Activated CD4-positive, alpha-beta T cell treated with anti-CD3 and anti-CD28 coated beads, Interleukin-2, amount 10 ng/mL, durations not matched to agents 7 days and 5 days (primary cell): ENCODE measurements at places on chromosomes 11 and 22.

DNA sequence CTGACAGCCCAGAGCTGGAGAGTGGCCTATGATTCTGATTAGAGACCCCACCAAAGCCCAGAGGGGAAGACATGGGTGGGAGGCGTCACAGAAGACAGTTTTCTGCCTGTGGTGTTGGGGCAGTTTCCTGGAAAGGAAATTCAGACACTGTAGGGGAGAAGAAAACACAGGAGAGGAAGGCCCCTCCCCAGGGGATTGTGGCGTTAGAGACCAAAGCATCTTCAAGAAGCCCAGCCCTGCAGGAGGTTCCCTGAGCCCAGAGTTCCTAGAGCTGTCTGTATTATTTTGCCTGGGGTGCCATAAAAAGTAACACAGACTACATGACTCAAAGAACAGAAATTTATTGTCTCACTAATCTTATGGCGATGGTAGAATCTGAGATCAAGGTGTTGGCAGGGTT, 40.2 kb upstream of the PRAME start:
- no peak for DNase-seq

GRCh38 chr11:69244266-69244665, 49.7 kb upstream of the MYEOV start:
- no peak for DNase-seq

DNA sequence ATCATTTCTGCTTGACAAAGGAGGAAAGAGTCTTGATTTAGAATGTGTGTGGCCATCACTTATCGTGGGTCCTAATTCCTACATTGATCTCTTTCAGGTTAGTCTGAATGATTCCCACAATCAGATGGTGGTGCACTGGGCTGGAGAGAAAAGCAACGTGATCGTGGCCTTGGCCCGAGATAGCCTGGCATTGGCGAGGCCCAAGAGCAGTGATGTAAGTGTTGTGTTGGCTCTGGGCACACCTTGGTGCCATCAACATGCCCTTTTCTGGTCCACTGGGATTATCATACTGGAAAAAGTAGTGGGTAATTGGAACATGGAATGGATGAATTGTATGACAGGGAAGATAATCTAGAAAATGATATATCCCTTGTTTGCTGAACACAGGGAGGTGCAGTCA, 17.1 kb upstream of the SORL1-AS1 start:
- DNase-seq, result no peak

DNA sequence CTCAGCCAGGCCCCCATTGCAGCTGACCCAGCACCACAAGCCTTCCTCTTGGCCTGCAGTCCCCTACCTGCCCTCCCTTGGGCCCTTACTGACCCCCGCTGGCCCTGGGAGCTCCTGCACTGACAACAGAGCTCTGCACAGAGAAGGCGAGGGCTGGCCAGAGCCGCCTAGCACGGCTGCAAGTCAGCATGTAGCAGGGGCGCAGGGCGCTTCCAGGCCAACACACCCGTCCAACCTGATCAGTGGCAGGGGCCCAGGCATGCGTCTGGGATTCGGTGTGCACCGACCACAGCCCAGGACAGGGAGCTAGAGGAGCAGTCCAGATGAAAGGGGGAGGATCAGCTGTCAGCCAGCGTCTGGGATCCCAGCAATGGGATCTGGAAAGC, 7.6 kb downstream of the WNT7B start:
- no peak for DNase-seq

GRCh38 chr11:9493492-9493891, 32.7 kb downstream of the ZNF143 start:
- DNase-seq, result no peak

DNA sequence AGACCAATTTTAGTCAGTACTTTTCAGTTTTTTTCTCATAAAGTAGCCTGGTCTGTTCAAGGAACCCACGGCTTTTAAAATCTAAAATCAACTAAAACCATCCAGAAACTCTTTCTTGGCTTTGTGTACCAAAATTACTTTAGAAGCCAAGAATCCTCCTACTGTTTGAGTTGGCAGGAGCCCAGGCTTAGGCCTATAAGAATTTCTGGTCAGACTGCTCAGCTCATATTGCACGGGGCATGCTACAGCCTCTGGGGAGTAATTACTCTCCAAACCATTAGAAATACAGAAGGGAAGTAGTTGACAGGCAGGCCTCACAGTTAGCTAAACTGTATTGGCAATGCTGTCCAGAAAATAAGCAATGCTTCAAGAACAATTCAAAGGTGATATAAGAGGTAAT, 1862.9 kb upstream of the RAG2 start:
- no peak for DNase-seq

DNA sequence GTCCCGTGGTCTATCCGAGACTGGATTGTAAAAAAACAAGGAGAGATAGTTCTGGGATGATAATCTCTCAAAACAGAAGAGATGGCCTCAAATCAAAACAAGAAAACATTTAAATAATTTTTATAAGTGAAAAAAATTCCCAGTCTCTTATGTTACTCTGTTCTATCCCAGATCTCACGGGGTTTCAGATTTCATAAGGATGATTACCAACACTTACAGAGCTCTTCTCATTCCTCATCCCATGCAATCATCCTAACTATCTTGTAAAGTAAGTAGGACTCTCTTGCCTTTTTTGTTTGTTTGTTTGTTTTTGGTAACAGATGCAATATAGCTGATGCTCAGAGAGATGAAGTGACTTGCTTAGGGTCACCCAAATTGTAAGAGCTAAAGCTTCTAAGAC, 20.0 kb upstream of the ZBTB16 start:
- no peak for DNase-seq

DNA sequence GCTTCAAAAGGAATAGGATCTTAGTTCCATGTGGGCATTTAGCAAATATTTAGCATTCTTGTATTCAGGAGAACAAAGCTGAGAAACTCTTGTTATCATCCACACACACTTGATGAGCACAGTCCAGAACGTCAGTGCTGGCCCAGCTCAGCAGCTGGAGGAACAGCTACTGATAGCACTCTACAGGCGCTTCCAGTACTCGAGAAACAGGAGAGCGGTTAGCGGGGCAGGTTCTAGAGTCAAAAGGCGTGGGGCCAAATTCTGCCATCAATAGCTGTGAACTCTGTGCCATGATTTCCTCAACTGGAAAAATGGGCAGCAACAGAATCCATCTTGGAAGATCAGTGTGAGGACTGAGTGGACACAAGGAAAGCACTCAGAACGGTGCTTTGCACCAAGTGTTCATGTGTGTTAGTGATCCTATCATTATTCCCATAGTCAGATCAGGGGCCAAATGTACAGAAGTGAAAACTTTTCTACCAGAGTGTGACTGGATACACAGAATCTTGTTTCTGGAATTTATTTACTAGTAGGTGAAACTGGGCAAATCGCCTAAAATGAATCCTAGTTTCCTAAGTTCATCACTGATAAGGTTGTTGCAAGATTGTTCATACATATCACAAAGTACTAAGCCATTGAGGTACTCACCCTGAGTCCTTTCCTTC, 3.2 kb downstream of the JOSD1 start:
- no peak for DNase-seq

DNA sequence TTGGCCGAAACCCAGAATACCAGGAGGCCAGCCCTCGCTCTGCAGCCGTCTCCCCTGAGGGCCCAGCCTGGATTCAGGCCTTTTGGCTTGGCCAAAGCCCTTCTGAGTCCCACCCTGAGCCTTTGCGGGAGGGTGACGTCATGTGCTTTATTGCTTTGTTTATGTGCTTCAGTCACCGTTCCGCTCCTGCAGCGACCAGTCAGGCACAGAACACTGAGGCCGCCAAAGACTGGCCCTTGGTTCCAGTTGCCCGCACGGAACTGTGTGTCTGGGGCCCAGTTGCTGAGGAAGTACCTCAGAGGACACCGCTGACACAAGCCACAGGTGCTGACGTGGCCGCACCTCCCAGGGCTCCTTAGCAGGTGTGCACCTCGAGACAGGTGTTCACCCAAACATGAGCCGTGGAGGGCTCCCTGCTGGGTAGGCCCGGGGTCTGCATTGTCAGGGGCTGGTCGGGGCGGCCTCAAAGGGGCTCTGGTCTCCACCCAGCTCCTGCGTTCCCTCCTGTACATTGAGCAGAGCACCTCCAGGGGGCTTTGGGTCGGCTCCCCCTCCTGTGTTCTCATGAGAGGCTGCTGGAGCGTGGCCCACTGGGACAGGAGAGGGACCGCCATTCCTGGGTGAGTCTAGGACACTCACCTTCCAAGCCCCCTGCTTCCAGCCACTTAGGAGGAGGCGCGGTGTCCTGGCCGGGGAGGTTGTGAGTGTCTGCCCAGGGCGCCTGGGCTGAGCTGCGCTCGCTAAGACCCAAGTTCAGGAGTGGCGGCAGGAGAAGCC, 376.8 kb downstream of the TBC1D22A start:
- DNase-seq, result no peak

DNA sequence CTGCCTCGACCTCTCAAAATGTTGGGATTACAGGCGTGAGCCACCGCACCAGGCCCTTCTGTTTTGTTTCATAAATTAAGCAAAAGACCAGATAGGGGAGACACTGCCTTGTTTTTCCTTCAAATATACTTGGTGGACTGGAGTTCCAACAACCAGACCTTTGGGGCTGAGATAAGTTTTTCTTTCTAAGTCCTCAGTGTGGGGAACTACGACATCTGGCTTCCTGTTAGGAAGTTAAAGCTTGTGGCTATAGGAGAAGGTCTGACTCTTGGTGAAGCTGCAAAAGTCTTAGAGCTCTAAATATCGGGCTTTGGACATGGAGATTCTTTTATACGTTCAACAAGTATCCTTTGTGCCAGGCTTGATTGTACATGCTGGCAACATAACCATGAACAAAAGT, 64.1 kb upstream of the EED start:
- DNase-seq, result no peak

- DNase-seq, result no peak
These were observed 40.7 kb downstream of the ARFGAP3 start for GRCh38 chr22:42816336-42816735.

- peak; percentile 50 for DNase-seq
These were observed 859 bp upstream of the KRTAP5-5 start for GRCh38 chr11:1628506-1629325.

DNA sequence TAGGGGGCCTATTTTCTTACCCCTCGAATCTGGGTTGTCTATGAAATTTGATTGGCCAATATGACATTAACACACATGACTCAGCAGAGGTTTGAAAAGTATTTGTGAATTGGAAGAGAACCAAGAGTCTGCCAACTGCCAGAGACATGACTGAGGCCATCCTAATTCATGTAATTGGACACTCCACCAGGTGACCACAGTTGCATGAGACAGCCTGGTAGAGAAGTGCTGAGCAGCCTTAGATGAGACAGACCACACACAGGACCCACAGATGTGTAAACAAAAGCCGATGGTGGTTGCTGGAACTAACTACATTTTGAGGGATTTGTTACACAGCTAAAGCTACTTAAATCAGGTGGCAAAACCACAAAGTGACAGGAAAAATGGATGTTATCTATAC, 855 bp upstream of the MS4A5 start:
- DNase-seq, result no peak

- DNase-seq, result no peak
These were observed 12.5 kb downstream of the OR5B3 start for GRCh38 chr11:58394195-58394594.

- DNase-seq, result no peak
These were observed 91.6 kb upstream of the SLC22A12 start for GRCh38 chr11:64499261-64500004.

GRCh38 chr22:39721206-39722031, 150.9 kb downstream of the CACNA1I start:
- no peak for DNase-seq

DNA sequence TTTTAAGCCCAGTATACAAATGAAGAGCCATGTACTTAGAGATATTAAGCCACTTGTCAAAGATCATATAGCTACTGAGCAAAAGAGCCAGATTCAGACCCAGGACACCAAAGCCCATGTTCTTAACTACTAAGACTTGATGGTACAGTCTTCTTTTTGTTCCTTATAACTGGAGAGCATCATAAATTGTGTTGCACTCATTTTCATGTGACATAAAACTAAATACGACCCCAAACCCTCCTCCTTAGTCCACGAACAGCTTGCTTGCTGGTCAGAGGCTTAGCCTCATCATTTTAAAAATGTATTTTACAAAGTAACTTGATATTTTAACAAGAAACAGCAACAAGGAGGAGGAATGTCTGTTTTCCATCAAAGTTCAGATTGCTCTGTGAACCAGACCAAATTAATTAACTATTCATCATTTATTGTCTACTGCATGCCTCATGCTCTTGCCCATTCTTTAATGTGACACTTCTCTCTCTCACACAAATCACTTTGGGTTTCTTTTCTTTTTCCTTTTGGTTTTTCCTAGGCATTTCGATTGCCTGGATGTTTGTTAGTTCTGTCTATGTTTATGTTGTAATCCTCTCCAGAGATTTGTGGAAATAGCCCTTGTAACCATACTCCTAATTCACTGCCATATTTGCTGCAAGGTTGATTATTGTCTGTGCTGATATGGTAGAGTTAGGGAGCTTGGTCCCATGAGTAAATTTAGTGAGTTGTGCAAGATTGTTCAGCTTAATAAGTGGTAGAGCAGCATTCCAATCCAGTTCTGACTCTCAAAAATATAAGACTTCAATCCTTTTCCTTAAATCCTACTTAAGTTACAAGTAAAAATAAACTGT, 8.4 kb upstream of the ARHGAP20 start:
- no peak for DNase-seq

- DNase-seq, result no peak
These were observed 39.7 kb downstream of the RTL6 start for GRCh38 chr22:44458044-44459020.

DNA sequence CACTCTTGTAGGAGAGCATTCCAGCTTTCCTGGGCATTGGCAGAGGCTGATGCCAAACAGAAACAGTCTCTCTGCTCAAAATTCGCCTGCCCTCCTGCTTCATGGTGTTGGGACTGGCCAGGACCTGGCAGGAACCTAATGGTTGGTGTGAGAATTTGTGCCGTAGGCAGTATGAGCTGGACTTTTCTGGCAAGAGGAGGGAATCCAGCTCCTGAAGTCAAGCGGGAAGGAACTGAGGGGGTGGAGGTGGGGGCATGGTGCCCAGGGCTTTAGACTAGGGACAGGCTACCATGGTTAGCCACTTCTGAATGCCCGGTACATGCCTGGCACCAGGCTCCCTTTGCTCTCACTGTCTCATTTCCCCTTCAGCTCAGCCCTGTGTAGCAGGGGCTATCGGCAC, 6.9 kb upstream of the TOMM22 start:
- DNase-seq, result no peak

DNA sequence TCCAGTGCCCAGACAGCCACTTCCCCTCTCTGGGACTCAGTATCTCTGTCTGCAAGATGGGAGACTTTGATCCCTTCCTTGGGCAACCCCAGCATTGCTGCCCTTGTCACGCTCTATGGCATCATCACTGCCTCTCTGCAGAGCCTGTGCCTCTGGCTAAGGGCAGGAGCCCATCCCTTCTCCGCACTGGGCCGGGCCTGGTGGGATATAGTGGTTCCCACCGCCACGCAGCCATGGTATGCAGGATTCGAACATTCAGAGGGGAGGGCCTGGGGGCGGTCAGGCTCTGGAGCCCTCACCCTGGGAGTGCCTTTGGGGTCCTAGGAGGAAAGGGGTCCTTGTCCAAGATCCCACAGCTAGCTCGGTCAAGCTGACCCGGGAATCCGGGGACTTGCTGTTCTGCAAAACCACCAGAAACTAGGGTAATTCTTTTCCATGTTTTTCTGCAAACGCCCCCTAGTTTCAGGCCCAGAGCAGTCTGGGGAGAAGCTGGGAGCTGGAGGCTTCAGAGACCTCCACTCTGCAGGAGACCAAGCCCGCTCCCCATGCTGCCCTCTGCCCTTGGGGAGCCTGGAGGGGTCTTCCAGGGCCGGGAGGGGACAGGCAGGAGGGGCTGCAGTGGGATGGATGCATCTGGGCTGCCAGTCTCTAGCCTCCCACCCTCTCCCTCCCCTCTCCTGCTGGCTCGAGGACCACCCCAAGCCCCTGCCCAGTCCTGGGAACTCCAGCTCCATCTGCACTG, 24.4 kb upstream of the CBX7 start:
- DNase-seq, result no peak
